ENCODE measurements at places on chromosomes 16 and 17.

- no peak for DNase-seq
Measured at GRCh38 chr17:33895491-33895890, 359.6 kb upstream of the CCL2 start.

DNA sequence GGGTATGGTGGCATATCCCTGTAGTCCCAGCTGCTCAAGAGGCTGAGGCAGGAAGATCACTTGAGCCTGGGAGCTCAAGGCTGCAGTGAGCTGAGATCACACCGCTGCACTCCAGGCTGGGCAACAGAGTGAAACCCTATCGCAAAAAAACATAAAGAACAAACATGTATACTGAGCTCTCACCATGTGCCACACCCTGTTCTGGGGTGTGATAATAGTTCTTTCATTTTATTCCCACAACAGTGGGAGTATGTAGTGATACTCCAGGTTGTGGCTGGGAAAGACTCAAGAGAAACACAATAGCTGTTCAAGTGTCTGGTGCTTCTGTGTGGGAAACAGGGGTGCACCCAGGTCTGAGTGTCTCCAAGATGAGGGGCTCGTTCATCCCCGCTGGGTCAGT lies 90.7 kb downstream of the SOCS1 start:
- no peak for DNase-seq

DNA sequence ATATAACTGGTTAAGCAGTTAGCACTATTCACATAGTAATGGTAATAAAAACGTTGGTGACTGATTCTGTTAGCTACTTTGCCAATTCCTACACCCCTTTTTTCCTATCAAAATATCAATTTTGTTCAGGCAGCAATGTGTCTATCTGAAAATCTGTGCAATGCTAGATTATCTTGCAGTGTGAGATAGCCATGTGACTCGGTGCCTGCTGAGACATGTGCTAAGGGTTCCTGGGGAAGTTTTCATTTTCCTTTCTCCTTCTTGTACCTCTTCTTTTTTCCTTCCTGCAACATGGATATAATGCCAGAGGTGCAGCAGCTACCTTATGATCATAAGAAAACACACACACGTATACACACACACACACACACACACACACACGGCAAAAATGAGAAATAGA lies 100.5 kb upstream of the SHISA6 start:
- DNase-seq, result no peak

DNA sequence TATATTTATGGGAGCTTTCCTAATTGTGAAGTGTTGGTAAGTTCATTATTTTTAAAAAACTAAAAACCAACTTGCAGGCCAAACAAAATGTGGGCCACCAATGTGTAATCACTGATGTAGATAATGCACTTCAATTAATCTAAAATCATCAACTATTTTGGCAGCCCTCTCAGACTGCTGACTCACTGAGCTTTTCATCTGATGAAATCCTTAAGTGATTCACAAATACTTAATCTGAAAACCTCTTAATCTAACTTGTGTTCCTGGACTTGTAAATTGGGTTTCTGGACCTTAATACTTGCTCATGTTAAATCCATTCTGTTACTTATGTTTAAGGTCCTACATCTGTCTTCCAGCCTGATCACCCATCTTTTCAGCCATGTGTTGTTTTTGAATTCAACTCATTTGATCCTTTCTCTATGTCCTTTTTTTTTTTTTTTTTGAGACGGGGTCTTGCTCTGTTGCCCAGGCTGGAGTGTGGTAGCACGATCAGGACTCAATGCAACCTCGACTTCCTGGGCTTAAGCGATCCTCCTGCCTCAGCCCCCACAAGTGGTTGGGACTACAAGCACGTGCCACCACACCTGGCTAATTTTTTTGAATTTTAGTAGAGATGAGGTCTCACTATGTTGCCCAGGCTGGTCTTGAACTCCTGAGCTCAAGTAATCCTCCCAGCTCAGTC lies 39.0 kb downstream of the PRKCB start:
- DNase-seq, result no peak

DNA sequence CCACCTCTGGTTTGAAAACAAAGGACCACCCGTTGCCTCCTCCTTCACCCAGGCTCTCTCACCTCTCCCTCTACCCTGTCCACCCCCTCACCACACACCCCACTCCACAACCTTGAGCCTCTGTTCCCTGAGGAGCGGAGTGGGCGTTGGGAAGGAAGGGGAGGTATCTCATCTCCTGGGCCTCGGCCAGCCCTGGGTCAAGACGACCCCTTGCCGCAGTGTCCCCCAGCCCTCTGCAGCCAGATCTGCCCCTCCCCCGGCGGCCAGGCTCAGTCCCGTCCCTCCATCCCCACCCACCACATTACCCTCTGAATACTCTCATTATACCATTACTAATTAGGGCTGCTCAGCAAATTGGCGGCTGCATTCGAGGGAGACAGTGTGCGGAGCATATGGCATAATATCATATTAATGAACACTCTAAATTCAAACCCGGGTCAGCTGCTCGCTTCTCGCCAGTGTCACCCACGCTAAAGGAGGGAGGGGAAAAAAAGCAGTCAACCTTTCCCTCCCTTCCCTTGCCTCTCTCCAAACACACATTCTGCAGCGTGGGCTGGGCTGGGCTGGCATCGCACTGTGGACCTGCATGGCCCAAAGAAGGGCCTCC lies 123.2 kb upstream of the LHX1 start:
- DNase-seq, result no peak

GRCh38 chr16:86800894-86801293 lies 222.5 kb downstream of the FOXL1 start:
- DNase-seq, result no peak

All from kidney capillary endothelial cell (primary cell).